ENCODE measurements at places on chromosomes 5 and 9.

GRCh38 chr5:77255617-77256016, 45.1 kb downstream of the PDE8B start:
- DNase-seq, result no peak

- DNase-seq, result no peak
These were observed 10.6 kb downstream of the SPINK4 start for GRCh38 chr9:33250458-33250995.

GRCh38 chr9:96874201-96874785, 20.0 kb upstream of the ZNF782 start:
- no peak for DNase-seq

DNA sequence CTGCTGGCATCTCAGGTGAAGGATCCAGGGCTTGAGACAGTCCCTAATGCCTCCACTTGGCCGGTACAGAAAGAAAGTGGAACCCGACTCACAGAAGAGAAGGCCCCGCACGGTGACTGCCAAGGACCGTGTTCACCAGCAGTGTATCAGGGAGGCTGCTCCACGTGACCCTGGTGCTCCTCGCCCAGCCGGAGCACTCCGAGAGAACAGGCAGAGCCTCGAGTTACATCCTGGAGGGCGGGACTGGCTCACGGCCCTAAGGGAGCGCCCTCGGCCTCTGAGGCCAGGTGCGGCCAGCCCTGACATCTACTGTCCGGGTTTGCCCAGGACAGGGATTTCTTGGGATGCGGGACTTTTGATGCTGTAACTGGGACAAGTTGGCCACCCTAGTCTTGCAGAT, 104.0 kb upstream of the SARDH start:
- peak; percentile 80 for DNase-seq

DNA sequence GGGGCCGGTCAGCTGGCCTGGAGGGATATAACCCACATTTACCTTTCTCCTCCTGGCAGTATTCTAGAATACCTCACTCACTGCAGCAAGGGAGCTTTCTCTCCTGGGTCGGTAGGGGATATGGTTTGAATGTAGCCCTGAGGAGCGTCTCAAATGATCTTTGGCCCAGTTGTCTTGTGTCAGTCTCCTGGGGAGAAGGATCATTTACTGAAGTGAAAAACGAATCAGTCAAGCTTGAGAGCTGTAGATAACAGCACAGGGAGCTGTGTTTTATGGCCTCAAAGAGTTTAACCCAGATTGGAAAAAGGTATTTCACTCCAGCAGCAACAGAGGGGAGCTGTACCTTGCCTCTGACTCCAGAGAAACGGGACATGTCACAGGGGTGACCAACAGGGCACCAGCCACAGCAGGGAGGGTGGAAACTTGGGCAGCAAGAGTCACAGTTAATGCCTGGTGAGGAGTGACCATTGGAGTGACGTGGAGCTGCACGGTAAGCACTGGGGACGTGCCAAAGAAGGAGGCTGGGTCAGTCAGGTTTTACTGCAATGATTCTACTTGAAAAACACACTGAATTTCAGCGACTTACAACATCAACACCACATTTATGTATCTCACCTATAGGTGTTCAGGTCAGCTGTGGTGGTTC, 29.8 kb upstream of the ZFR start:
- no peak for DNase-seq

GRCh38 chr5:142941245-142941644, 171.1 kb downstream of the ARHGAP26 start:
- DNase-seq, result no peak

- no peak for DNase-seq
These were observed 458.5 kb downstream of the MAT2B start for GRCh38 chr5:163963881-163964280.

GRCh38 chr9:109422641-109423040, 75.5 kb downstream of the PTPN3 start:
- DNase-seq, result no peak

DNA sequence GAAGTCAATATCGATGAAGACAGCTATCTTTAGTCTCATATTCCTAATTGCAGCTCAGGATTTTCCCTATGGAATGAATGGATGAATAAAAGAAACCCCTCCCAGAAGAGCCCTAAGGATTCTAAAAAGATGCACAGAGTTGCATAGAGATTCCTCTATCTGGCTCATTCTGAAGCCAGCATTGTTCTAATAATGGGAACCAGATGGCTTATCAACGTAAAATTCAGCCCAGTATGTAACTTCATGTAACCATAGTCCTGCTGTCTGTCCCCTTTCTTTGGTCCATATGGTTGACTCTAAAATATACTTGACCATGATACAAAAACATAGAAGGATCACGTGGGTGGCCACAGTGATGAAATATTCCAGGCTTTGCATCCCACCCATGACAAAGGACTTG, 508.6 kb downstream of the RASEF start:
- DNase-seq, result no peak

DNA sequence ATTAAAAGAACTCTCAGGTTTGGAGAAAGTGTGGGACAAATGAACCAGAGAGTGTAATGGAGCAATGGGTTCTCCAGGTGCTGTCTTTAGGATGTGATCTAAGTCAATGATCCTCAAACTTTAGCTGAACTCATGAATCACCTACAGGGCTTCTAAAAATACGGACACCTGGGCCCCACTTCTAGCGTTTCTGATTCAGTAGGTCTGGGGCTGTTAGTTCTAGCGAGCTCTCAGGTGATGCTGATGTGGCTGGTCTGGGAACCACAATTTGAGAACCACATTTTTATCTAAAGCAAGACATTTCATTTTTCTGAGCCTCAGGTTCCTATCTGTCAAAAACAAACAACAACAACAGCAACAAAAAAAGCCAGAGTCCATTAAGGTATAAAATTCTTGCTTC, 35.1 kb upstream of the PCA3 start:
- peak; percentile 47 for DNase-seq

DNA sequence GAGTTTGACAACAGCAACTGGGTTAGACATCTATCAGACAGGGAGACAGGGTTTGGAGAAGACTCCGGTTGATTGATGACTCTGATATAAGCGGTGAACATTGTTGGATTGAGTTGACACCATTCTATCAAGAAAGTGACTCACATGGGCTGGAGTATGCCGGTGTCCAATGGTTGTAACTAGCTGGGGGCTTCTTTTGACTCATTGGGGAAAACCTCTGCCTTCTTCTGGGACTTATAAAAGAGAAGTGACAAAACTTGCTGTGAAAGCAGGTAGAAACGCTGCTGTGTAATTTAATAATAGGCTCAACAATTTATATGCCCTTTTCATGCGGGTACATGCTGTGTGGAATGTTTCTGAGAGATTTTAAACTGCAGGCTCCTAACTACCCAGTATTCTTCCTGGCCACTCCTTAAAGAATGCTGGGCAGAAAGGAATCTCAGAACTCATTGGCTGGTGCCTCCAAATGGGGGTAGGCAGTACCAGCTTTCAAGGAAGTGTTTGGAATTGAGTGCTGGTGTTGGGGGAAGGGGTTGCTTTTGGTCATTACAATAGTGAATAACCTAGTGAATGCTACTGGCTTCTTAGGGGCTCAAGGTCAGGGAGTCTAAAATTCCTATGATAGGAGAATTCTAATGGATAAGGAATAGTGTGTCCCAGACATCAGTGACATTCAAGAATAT, 43.9 kb downstream of the FYB1 start:
- DNase-seq, result no peak

DNA sequence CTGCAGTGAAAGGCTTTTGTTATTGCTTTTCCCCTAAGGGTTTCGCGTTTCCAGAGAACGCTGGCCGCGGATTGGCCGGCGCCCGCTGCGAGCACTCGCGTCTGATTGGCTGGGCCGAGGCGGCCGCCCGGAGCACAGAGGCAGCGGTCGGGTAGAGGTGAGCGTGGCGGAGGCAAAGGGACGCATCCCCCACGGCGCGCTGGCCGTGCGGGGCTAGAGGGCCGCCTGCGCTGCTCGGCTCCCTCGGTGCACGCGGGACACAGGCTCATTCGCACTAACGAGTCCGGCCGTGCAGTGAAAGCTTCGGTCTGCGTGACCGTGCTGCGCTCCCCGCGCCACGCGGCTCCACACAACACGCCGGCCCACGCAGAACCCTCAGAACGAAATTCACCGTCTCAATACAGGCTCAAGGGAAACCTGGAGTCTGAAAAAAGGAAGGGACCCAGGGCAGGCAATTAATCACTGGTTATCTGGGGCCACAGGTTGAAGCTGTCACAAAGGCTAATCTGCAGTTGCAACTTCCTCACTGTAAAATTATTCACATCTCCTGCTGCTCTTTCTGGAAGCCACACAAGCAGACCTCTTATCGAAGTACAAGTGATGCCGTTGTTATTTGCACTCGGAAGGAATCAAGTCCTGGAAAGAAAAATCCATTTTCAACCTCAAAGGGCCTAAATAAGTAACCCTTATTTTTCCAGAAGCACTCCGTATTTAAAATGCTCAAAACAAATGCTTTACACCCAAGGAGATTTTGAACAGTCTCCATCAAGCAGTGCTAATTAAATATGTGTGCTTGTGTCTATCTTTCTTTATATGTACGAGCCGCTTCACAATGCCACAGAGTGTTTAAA, 94.6 kb downstream of the ZNF608 start:
- peak; percentile 77 for DNase-seq

GRCh38 chr9:114362394-114362793, 25.4 kb downstream of the AKNA start:
- no peak for DNase-seq

GRCh38 chr5:7181841-7182240, 214.1 kb upstream of the ADCY2 start:
- no peak for DNase-seq

- DNase-seq, result no peak
These were observed 28.7 kb downstream of the ANKRD33B start for GRCh38 chr5:10592601-10593000.

GRCh38 chr5:77209495-77210090, 887 bp upstream of the PDE8B start:
- no peak for DNase-seq

DNA sequence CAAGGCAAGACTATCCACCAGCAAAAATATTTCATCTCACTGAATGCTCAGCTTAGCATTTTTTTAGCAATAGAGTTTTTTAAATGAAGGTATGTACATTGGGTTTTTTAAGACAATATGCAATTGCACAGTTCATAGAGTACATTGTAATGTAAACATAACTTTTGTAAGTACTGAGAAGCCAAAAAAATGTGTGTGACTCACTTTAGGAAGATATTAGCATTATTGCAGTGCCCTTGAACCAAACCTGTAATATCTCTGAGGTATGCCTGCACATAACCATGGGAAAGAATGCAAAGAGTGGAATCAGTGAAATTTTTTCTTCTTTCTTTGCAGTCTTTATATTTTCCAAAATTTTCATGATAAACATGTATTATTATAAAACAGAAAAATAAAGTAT, 1533.3 kb upstream of the WWC1 start:
- DNase-seq, result no peak

DNA sequence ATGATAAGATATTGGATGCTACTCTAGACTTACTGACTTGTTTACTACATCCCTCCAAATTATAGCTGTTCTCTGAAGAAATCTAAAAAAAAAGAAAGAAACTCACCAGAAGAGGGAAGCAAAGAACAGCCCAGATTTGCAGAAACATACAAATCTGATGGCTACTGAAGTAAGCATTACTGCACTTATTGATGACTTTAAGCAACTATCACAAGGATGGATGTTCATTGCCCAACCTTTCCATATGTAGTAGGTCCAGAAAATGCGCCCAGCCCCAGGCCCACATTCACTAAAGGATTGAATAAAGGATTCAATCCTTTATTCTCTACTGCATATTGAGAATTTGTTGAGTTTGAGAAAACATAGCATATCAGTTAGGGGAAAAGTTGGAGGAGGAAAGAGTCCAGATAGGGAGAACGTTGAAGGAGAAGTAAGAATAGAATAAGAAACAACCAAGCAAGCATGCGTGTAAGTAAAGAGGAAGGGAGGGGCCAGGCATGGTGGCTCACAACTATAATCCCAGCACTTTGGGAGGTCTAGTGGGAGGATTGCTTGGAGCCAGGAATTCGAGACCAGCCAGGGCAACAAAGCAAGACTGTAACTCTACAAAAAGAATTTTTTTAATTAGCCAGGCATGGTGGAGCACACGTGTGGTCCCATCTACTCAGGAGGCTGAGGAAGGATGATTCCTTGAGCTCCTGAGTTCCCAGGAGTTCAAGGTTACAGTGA, 33.8 kb upstream of the DTWD2 start:
- no peak for DNase-seq

GRCh38 chr9:129258823-129259301, 80.8 kb upstream of the IER5L start:
- no peak for DNase-seq

DNA sequence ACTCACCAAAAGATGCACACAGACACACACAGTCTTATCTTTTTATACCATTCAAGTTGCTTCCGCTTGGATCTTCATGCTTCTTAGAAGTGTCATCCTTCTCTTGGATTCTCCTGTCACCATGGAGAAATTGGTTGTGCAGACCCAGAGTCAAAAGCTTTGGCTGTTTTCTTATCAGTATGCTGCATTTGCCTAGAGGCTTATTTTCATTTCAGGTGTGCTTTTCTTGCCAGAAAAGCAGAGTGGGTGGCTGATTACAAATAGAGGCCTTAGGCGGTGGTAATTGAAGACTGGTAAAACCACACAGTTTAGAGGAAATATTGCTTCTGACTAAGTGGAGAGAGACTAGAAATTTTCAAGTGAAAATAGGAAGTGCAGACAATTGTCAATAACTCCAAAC, 70.2 kb upstream of the TLE4 start:
- no peak for DNase-seq

- no peak for DNase-seq
These were observed 241.4 kb upstream of the ZNF462 start for GRCh38 chr9:106621313-106622163.

- DNase-seq, result peak; percentile 95
These were observed 25.8 kb downstream of the UGT3A2 start for GRCh38 chr5:36040651-36041536.

DNA sequence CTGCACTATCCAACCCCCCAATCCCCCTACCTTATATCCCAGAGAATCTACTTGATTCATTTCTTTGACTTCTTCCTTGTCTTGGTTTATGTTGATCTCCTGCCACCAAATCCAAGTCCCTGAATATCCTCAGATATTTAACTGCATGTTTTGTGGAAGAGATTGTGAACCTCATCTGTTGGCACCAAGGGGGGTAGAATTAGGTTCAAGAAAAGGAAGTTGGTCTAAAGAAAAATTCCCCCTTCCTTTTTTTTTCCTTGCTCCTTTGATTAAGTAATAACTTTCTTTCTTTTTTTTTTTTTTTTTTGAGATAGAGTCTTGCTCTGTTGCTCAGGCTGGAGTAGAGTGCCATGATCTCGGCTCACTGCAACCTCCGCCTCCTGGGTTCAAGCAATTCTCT, 526 bp upstream of the CD14 start:
- no peak for DNase-seq

- no peak for DNase-seq
These were observed 5.3 kb upstream of the PLPP1 start for GRCh38 chr5:55540024-55540423.

DNA sequence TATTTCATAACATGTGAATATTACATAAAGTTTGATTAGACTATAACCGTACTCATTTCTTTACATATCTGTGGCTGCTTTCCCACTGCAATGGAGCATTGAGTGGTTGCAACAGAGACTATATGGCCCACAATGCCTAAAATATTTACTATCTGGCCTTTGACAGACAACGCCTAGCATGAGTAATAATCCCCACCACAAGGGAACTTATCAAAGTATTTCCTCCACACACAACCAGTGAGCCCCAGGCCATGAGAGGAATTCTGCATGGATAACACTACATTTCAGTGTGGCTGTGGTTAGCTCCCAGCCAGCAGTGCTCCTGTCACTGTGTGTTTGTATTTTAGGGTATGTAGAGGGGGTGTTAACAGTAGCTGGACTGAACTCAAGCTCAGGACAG, 54.8 kb downstream of the FAM81B start:
- no peak for DNase-seq
